ENCODE measurements at places on chromosomes 5 and 9.

GRCh38 chr9:21432672-21433425 is 7.4 kb upstream of the IFNA1 start:
- DNase-seq: no peak

DNA sequence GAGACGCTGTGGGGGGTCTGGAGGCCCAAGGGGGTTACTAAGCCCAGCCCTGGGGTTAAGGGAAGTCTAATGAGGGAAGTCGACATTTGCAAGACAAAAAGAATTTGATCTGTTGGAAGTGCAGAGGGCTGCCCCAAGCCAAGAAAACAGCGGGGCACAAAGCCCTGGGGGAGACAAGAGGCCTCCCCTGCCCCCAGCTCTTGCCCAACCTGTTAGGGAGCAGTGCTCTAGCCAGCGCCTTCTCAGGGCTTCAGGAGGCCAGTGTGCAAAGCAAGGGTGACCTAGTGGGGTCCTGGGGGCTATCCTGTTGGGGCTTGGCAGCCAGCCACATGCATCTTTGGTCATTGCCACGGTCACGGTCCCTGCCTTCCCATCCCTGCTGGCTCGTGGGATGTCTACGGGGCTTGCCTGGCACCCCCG is 25.2 kb downstream of the GFI1B start:
- DNase-seq: no peak

DNA sequence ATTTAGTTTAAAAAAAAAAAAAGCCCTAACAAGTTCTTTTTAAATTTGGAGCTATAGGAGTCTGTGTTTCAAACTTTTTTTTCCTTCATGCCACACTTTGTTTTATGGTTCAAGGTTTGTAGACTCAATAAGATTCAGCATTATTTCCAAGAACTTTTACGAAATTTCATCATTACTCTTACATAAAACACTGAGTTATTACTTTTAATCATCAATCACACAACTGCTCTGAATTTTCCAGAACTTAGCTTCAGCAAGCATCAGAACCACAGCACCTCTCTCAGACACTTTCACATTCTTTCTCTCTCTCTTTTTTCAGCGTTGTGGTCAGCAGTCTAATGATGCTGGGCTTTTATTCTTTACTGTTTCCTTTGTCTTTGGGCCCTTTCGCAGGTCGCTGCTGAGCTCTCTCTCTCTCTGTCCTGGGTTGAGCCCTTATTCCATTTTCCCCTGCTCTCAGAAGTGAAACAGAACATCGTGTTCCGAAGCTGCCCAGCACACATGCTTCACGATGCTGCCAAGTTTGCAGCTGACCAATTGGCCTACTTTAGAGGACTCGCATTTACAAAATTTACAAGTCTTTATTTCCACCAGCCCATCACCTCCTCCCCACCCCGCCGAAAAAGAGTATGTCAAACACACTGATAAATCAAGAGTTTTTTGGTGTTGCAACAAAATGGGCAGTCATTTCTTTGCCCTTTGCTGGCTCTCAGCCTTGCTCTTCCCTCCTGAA is 44.6 kb upstream of the PIK3R1 start:
- DNase-seq: no peak

DNA sequence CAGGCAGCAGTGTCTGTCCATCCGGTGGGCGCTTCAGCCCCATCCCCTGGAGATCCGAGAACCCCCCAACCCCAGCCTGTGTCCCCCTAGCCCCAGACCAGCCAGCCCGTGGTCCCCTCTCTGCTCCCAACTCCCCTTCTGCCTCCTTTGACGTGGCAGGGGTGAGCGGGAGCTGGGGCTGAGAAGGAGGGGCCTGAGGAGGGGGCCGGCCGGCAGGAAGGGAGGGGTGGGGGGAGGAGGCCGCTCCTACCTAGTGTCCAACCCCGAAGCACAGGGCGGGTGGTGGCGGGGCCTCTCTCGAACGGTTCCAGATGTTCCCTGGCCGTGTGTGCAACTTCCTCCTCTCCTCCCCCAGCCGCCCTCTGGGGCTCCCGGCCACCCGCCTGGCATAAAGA is 31.0 kb downstream of the GOLGA2 start:
- DNase-seq: no peak

- DNase-seq: no peak
These were observed 83.3 kb downstream of the ICE1 start for GRCh38 chr5:5505815-5506214.

DNA sequence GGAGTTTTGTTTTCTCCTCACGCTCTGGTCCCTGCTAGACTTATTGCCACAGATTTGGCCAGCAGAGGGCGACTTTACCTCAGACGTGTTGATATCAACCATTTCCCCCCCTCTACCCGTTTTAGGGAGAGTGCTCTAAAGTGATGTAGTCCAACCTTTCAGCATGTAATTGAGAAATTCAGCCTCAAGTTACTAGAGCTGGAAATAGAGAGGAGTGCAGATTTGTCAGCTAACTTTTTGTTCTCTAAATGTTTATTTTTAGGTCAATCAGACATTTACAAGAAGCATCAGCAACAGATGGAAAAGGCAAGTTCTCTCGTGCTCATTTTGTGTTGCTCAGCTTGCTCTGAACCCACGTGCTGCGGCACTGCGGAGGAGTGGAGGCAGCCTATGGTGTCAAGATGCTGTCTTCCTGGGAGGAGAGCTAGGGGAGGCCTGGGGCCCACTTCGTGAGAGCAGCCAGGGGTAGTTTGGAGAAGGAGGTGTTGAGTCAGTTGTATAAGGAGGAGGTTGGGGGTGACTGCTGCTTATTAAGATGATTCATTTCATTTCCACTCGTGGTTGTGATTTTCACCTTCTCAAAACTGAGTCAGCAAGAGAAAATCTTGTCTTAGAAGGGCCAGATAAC is 53.6 kb downstream of the GPR107 start:
- peak; percentile 81 for DNase-seq

DNA sequence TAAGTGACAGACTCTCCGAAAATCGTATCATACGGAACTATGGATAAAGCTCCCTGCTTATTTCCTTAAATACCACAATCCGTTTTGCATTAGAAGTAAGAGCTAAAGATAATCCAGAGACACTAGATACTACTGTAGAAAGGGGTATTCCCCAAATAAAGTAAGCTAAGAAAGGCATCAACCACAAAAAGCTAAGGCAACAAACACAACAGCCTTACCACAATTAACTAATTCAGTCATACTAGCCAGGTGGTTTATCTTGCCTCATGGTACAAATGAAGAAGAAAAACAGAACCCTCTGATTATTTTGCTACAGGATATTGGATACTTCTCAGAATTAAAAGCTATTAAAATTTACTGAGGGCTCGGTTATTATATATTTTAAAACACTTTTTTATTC is 14.1 kb downstream of the ERP44 start:
- no peak for DNase-seq

- DNase-seq: no peak
These were observed 4.8 kb downstream of the CD274 start for GRCh38 chr9:5455181-5455580.

- no peak for DNase-seq
These were observed 130.8 kb downstream of the ZNF354C start for GRCh38 chr5:179190851-179191505.

DNA sequence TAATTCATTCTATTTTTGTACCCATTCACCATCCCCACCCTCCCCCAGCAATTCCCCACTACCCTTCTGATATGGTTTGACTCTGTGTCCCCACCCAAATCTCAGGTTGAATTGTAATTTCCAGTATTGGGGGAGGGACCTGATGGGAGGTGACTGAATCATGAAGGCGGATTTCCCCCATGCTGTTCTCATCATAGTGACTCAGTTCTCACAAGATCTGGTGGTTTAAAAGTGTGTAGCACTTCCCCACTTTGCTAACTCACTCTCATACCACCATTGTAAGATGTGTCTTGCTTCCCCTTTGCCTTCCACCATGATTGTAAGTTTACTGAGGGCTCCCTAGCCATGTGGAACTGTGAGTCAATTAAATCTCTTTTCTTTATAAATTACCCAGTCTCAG is 25.9 kb upstream of the TESK1 start:
- DNase-seq: no peak

GRCh38 chr9:27504259-27504658 is 19.8 kb upstream of the IFNK start:
- no peak for DNase-seq

Data from activated CD8-positive, alpha-beta memory T cell treated with anti-CD3 and anti-CD28 coated beads for 1 hour (primary cell).